Activated T-helper 2 cell treated with anti-CD3 and anti-CD28 coated beads, Interferon-gamma antibody, Interleukin-2, Interleukin-4, amounts not matched to agents 10 μg/mL and 5 μg/mL and 100 μg/mL, durations not matched to agents 14 hours and 24 hours and 36 hours (primary cell): ENCODE measurements at places on chromosomes 7 and 10. TPM values are rescaled to one million over a fixed set of nuclear protein-coding genes. Genes with fewer than 3 reads are reported as not detected.

ANXA11 gene
- 251 and 264 TPM in 2 replicates for total RNA-seq

AKR1C2 gene
- not detected in 2 replicates for total RNA-seq

NEUROG3 gene
- not detected in 2 replicates for total RNA-seq

PSAP gene
- 108 and 110 TPM in 2 replicates for total RNA-seq

- H3K4me1 ChIP-seq: peaks cover 28% of the 10 kb centered on the region
- DNase-seq: no peak
- no peaks in the 10 kb centered on the region for H3K27me3 ChIP-seq
- H3K27ac ChIP-seq: no peak overlapping the region
Observed at GRCh38 chr10:128059266-128059981, 66.8 kb downstream of the MKI67 start.

- no peak overlapping the region for H3K27ac ChIP-seq
- no peaks in the 10 kb centered on the region for H3K36me3 ChIP-seq
- H3K4me1 ChIP-seq: peaks cover 3% of the 10 kb centered on the region
- H3K4me3 ChIP-seq: no peak overlapping the region
- DNase-seq: peak; percentile 9
Observed at GRCh38 chr10:46558122-46558391, 1.6 kb upstream of the GPRIN2 start.

DNA sequence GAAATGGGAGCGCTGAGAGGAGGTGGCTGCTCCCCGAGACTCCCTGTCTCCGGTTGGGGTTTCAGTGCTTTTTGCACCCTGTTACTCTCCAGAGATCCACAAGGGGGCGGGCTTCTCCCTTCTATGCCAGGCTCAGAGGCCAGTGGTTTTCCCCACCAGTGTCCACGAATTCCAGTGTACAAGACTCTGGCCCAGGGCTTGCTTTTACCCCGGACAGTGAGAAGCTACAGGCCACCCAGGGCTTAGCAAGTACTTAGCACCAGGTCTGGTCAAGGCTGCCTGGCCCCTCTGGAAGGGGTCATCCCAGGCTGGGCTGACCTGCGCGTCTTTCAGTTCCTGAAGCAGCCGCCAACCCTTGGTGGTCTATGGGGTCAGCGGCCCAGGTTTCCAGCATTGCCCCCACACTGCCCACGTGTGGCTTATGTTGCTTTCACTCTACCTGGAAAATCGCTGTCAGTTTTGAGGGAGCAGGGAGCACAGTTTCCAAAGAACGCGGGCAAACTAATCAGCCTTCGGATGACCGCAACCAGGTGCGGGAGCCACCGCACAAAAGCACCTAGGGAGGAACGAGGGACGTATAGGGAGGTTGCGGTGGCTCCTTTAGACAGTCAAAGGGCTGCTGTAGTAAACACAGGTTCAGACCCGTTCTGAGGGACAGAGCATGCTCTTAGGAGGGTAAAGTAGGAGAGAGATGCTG, 6.8 kb downstream of the CYP26A1 start:
- H3K36me3 ChIP-seq: no peaks in the 10 kb centered on the region
- peaks cover 44% of the 10 kb centered on the region for H3K27me3 ChIP-seq
- peaks cover 10% of the 10 kb centered on the region for H3K4me1 ChIP-seq
- no peak for DNase-seq
- no peak overlapping the region for H3K4me3 ChIP-seq
- no peak overlapping the region for H3K27ac ChIP-seq

DNA sequence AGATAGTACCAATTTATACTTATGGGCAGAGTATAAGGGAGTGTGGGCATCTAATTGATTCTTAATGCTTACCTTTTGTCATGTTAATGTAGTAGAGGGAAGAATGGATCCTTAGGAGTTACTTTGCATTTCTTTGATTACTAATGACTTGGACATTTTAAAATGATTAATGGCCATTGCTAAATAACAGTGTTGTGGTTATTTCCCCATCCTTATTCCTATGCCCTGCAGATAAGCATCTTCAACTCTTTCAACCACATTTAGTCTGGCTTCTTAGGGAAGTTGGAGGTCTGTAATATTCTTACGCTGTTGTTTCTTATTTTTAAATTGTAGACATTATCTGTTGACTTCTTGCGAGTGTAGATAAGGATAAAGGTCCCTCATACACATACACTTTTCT, 37.2 kb downstream of the KAT6B start:
- no peak overlapping the region for H3K27ac ChIP-seq
- H3K36me3 ChIP-seq: no peaks in the 10 kb centered on the region
- DNase-seq: no peak
- no peaks in the 10 kb centered on the region for H3K27me3 ChIP-seq

DNA sequence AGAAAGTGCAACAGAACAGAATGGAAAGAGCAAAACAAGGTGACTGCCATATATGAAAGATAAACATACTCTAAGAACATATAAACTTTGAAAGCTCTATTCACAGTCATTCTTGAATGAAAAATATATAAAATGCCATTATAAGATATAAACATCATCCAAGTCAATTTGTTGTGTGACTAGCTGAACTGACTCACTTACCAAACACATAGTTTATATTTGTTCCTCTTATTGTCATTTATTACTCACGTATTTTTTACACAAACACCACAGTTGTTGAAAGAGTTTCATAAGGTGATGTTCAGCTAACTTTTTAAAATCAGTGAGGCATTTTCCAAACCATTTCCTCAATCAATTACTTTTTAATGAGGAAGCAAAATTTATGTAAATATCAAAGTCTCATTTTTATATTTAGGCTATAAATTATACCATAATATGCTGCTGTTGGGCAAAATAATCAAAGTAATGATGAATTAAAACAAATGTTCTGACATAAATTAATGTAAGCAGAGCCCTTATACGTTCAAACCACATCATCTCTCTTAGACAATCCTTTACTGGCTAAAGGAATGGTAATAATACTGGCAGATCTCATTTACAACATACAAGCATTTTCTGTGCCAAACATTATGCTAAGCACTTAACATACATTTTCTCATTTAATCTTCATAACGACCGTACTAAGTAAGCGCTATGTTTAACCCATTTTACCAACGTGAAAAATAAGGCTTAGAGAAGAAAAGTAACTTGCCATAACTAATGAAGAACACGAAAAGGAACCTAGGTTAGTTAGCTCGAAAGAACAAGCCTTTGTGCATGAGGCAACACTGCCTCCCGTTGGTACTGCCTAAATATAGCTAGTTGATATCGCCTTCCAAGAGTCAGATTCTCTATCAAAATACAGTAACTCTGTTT, 7.3 kb downstream of the LRRN3 start:
- peaks cover 77% of the 10 kb centered on the region for H3K4me1 ChIP-seq
- H3K4me3 ChIP-seq: peak overlapping the region; percentile 67
- H3K27me3 ChIP-seq: no peaks in the 10 kb centered on the region
- peak; percentile 56 for DNase-seq
- peak overlapping the region; percentile 77 for H3K27ac ChIP-seq

DNA sequence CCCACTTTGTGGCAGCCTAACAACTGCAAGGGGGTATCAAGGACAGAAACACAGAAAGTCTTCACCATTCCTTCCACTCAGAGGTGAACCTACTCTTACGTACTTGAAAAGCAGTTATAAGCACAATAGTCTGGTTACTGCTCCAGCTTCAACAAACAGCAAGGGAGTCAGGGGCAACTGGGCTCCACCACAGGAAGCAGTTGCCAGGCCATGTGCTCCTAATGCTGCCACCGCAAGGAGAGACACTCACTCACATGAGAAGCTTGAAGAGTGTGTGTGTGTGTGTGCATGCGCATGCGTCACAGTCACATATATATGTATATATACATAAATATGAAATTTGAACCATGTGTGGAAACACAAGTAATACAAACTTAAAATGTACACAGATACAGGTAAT, 65.5 kb downstream of the GRB10 start:
- no peaks in the 10 kb centered on the region for H3K36me3 ChIP-seq
- H3K27me3 ChIP-seq: peaks cover 2% of the 10 kb centered on the region
- H3K4me3 ChIP-seq: no peak overlapping the region
- H3K27ac ChIP-seq: no peak overlapping the region
- peaks cover 4% of the 10 kb centered on the region for H3K4me1 ChIP-seq

DNA sequence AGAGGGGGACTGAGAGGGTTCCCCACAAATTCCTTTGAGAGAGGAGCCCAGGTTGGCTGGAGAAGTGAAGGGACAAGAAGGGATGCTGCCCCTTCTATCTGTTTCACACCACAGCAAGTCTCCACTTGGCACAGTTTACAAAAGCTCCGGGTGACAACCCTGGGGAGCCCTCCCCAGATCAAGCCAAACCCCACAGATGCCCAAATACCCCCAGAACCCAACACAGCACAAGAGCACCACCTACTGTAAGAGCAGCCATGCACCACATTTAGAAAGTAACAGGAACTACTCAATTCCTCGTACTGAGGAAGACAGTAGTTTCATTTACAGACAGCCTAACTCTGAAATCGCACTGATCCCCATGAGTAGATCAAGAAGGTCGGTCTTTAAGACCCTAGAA, 67.8 kb upstream of the ATP6V0A4 start:
- no peak overlapping the region for H3K27ac ChIP-seq
- no peaks in the 10 kb centered on the region for H3K27me3 ChIP-seq
- H3K4me1 ChIP-seq: peaks cover 8% of the 10 kb centered on the region
- DNase-seq: peak; percentile 46
- H3K36me3 ChIP-seq: no peaks in the 10 kb centered on the region
- H3K4me3 ChIP-seq: no peak overlapping the region

- no peak for DNase-seq
- H3K4me1 ChIP-seq: no peaks in the 10 kb centered on the region
- H3K27me3 ChIP-seq: no peaks in the 10 kb centered on the region
- no peak overlapping the region for H3K4me3 ChIP-seq
- no peaks in the 10 kb centered on the region for H3K36me3 ChIP-seq
Observed at GRCh38 chr7:46996972-46997371, 584.9 kb downstream of the TNS3 start.
